ENCODE measurements at places on chromosomes 12 and 14.
A peak's percentile ranks its signal among the peaks of the same experiment; 100 is the strongest.

DNA sequence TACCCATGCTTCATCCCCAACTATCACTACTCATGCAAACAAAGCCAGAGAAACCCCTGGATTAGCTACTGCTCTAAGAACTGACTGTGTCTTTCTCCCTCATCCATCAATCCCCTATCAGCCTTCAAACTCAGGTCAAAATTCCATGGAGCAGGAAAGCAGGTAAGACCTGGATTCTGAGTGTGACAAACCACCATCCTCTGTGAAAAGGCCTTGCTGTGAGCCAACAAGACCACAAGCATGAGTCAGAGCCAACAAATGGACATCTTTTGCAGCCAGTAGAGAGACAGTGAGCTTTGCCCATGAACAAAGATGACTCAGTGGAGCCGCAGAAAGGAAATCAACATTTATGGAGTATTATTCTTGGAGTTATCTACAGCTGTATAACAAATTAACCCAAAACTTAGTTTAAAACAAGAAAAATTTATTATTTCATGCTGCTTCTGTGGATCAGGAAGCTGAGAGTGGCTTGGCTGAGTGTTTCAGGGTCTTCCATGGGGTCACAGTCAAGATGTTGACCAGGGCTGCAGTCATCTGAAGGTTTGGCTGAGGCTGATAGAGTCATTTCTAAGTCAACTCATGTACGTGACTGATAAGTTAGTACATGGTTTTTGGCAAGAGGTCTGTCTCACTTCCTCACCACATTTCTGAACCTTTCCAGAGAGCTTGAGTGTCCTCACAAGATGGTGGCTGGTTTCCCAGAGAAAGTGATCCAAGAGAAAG lies 61.1 kb downstream of the PITPNM2 start:
- no peak for DNase-seq

DNA sequence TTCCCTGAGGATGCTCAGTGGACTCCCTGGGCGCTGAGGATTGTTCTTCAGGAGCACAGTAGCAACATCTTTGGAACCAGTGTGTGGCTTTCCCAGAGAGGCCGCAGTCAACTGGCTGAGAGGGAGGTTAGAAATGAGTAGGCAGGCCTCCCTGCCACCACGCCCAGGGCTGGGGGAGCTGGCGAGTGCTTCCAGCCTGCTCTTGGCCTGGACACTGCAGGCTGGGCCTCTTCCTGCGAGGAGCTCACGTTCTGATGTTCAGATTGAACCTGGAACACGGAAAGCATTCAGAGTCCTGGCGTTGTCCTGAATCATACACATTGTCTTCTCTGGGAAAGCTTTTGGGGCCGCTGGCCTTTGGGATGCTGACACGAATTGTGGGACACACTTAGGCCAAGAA lies 15.6 kb downstream of the TSPAN9 start:
- no peak for DNase-seq

DNA sequence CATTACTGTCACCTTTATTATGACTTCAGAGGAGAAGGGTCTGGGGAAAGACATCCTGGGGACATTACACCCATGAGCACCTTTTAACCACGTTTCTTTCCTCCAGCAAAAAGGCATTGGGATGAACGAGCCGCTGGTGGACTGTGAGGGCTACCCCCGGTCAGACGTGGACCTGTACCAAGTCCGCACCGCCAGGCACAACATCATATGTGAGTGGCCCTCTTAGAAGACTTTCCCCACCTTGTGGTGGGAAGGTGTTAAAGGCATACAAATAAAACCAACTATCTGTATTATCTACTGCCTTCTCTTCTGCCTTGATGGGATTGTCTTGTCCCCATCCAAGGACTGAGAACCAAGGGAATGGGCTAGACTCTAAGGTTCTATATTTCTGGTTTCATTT lies 6.0 kb downstream of the PSMD9 start:
- peak; percentile 27 for DNase-seq

- DNase-seq, result no peak
Measured at GRCh38 chr12:89880690-89881350, 172.2 kb upstream of the ATP2B1 start.

GRCh38 chr14:103343164-103343879 lies 9.3 kb downstream of the EIF5 start:
- no peak for DNase-seq

DNA sequence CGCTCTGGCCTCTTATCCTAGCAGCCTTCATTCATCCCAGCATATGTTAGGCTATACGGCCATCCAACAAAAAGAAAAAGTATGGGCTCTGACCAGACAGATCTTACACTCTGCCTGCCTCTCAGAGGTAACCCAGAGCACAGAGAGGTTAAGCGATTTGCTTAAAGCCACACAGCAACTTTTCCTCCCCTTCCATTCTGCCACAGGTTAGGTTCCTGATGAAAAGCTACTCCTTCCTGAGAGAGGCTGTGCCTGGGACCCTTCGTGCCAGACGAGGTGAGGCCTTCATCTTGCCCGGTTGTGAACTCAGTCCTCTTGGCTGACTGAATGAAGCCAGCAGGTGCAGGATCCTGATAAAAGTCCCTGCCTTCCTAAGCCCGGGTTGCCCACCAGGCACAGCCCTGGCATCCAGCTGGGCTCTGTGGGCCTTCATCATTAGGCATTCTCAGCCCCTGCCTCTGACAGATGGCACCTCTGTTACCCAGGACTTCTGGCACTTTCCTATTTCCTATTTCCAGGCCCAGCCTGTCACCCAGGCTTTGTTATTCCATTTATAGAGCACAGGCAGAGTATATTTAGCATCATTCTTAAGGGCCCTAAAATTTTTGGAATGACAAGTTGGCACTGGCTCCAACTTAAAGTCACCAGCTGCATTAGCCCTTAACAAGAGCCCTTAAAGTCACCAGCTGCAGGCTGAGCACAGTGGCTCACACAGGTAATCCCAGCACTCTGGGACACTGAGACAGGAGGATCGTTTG lies 12.8 kb downstream of the SOAT2 start:
- DNase-seq, result no peak

DNA sequence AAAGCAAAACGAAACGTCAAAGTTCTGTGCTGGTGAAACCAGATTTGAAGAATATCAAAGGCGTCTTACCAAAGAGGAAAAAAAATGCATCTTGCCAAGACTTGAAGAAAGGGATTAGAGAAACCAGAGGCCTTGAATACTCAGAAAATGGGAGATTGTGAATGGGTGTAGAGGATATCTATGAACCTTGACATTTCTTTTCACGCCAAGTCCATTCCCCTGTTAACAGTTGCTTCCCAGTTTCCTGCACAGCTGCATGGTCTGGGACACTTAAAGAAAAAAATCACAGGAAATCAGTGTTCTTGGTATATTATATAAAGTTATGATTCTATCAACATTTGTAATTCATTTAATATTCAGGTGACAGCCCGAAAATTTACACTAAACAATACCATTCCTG lies 1.4 kb upstream of the GTF2A1 start:
- DNase-seq, result no peak

DNA sequence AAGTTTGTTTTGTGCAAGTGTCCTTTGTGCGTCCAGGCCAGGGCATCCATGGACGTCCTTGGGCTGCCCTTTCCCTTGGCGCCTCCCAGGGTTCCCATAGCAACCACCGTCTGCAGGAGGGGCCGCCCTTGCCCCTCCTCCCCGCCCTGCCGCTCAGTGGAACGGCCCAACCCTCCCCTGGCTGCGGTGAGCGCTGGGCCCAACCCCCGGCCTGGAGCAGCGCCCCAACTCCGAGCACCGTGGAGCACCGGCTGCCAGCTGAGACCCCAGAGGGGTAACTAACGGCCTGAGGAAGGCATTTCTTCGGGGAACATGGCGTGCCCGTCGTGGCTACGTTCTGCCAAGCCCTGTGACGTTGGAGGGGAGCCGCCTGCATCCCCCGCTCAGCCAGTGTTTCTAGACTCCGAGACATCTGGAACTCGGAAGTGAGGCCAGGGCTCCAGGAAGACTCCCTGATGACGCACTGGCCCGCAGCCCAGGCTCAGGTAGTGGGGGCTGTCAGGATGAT lies 5.3 kb upstream of the ACACB start:
- DNase-seq, result peak; percentile 84

GRCh38 chr12:52037248-52037861 lies 13.9 kb upstream of the NR4A1 start:
- DNase-seq, result peak; percentile 38

- DNase-seq, result no peak
Measured at GRCh38 chr12:61523276-61523992, 736.8 kb upstream of the USP15 start.

DNA sequence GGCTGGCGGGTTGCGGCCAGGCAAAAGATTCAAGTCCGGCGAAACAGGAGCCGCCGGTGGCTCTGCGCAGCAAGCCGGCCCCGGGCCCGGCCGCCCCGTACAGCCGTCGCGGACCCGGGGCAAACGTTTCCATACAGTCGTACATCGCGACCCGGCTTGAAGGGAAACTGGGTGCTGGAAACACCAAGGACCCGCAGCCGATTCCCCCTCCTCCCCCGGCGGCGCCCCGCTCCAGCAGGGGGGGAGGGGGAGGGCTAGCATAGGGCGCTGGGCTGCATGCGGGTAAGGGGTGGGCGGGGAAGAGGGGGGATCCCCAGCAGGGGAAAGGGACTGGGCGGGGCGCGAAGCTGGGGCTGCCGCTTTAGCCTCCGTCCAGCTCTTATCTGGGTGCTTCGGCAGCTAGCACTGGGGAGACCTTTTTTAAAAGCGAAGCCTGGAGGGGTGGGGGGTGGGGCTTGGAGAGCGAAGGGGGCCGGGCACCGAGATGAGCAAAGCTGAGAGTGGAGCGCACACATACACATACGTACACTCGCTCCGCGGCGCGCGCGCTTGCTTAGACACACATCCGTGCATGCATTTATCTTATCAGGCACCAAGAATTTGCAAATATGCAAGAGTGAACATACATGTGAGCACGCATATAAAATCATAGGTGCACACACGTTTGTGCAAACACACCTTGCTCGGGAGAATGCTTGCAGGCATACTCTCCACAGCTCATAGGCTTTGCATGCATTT lies 11.9 kb downstream of the RARG start:
- peak; percentile 88 for DNase-seq

DNA sequence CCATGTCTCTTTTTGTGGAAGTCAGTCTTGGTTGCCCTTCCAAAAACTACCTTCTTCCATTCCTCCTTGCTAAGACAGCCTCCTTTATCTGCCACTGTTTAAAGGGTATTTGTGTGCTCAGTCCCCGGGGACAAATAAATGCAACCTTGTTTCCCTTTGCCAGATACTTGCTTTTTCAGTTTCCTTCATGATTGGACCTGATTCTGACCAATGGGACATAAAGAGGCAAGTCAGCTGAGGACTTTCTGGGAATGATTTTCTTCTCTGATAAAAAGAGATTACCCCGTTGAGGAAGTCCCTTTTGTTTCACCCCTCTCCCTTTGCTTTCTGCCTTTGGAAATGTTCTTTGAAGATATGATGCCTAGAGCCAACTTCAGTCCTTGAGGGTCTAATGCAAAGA lies 7.4 kb upstream of the TUBA1B start:
- peak; percentile 91 for DNase-seq

Data from A673 (cell line).